Activated T-cell treated with anti-CD3 and anti-CD28 coated beads for 24 hours (primary cell): ENCODE measurements at places on chromosomes 16 and 17.

DNA sequence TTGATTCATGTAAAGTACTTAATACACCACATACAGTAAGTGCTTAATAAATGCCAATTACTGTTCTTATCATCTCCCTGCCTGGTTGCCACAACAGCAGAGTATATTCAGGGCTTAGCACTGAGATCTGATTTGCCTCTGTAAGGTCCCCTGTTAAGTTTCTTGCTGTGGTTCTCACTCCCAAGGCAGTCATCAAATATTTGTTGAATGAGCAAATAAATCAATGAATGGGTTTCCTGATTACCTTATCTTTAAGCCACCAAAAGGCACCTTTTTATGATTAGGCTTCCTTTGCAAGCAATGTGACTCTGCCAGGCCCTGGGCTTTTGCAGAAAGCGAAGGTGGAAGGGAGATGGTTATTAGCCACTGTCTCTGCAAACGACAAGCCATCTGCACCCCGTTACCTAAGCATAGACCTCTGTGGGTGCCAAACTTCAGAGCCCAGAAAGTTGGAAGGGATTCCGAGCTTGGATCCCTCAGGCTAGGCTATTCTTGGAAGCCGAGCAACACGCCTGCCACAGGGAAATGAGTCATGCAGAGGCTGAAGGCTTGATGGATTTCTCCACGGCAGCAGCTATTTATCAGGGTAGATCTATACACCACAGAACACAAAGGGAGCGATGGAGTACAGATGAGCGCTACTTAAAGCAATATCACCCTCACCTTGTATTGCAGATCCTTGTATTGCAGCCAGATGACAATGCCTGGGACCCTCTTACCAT, 102.0 kb downstream of the GRIN2A start:
- no peak for DNase-seq

DNA sequence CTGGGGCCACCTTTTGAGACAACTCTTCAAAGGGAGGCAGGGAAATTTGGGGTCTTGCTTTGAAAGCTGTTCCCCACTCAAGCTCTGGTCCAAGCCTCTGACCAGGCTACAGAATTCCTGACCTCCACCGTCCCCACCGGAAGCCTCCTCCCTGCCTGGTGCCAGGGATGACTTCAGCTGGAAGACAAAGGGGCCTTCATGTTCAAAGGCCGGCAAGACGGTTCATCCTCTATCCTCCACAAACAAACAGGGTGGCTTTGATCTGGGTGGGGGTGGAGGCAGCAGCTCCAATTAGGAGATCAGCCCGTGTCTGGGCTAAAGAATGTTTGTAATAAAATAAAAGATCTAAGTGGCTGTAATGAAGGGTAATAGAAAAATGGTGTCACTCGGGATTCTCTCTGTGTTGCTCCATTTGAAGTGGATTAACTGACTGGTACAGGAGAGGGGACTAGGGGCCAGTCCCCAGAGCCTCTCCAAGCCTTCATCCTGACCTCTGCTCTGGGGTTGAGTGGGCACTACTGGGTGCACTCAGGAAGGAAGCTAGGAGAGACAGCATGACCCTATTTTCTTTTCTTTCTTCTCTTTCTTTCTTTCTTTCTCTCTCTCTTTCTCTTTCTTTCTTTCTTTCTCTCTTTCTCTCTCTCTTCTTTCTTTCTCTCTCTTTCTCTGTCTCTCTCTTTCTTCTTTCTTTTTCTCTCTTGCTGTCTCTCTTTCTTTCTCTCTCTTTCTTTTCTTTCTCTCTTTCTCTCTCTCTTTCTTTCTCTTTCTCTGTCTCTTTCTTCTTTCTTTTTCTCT, 27.5 kb upstream of the NKD1 start:
- DNase-seq, result no peak

DNA sequence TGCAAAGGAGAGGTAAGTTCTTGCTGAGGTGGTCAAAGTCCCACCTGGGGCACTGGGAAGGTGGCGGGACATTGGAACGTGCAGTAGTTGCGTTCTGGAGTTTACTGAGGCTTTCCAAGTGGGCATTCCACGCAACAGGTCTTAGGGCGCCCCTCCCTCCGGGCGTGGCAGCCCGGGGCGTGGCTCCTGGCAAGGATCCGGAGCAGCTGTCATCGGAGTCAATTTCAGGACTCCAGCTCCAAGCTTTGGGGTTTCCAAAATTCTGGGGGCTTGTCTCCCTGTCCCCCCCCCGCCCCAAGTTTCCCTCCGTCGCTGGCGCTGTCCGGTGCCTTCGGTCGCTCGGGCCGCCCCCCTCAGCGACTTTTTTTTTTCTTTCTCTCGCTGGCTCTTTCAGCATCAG, 43.1 kb upstream of the AMZ2 start:
- no peak for DNase-seq

GRCh38 chr17:73103641-73104335, 11.3 kb upstream of the SLC39A11 start:
- DNase-seq, result no peak

DNA sequence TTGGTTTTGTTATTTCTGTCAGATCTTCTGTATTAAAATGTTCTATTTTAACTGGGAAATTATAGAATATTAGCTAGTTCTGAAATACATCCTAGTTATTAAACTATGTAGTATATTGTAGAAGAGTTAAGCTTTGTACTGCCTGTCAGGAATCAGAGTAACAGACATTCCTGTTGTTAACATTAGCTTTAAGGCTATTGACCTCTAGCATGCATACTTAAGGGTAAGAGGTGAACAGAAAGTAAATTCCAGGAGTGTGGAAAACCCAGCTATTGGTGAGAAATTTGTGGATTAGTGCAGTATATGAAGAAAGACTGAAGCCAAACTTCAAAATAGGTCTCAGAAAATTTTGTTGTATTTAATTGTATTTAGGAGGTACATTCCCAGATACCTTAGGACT, 111.3 kb downstream of the CHD9 start:
- DNase-seq, result no peak

- DNase-seq, result no peak
These were observed 326.5 kb downstream of the HAPSTR1 start for GRCh38 chr16:9417898-9418297.

DNA sequence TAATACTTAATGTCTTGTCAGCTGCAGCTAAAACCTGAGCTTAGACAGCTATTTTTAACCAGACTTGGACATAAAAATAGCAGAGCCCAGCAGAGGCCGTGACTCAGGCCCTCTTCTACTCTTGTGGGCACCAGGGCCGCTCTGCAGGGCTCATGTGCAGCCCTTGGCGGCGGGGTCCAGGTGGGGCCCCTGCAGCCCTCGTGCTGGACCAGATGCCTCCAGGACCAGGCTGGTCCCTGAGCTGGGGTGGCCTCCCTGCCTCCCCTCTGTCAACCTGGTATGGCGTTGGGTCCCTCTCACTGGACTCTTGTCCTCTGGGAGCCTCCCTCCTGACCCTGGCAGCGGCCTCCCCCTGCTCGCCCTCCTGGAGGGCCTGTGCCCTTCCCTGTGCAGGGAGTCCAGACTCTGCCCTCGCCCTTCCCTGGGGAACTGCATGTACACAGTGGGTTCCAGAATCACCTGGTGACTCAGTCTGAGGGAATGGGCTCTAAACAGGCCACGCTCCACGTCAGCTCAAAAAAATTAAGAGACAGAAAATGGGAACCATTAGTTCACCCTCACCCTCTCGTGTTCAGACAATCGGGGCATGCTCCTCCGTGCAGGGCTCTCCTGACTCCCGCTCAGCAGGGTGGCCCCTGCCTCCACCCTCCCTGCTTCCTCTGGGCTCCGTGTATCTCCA, 9.7 kb downstream of the CDK5R1 start:
- DNase-seq, result no peak

- no peak for DNase-seq
These were observed 73.8 kb downstream of the SDR42E1 start for GRCh38 chr16:81937305-81938038.

DNA sequence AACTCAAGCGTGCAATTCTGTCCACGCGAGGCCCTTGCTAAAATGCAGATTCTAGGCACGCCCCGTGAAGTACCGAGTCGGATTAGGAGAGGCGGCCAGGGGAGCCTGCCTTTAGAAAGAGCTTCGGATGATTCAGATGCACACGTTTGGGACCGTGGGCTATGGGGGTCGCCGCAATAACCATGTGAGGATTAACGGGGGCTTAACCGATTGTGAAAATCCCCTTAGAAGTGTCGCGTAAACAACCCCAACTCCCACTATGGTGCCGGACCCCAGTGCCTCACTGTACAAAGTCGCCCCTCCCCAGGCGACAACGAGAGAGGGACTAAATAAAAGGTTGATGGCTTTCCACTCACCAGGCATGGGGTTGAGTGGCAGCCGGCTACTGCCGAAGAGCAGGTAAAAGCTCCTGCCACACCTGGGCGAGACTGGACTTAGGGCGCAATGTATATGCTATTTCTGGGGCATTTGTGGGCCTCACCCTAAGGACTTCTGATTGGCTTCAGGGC, 635 bp upstream of the SP2 start:
- DNase-seq, result no peak

DNA sequence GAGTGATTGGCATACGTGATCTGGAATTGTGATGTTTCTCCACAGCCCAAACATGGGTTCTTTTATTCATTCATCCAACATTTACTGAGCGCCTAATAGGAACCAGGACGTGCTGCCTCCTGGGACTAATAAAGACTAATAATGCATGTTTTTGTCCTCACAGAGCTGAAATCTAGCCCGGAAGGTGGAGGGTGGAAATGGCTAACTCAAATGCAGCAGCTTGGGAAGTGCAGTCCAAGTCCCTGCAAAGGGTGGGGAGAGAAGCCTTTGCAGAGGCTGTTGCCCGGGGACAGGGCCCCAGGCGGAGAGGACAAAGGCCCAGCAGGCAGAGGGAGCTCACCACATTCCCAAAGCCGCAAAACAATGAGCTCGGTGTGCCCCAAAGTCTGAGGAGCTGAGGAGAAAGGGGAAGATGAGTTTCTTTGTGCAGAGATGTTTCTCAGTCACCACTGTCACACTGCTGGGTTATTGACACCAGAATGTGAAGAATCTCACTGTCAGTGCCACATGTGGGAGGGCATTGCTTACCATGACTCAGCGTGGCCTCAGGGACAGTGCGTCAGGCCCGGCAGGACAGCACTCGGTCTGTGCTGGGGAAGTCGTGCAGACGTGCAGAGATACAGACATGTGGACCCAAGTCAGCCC, 118.2 kb upstream of the CHMP6 start:
- no peak for DNase-seq

DNA sequence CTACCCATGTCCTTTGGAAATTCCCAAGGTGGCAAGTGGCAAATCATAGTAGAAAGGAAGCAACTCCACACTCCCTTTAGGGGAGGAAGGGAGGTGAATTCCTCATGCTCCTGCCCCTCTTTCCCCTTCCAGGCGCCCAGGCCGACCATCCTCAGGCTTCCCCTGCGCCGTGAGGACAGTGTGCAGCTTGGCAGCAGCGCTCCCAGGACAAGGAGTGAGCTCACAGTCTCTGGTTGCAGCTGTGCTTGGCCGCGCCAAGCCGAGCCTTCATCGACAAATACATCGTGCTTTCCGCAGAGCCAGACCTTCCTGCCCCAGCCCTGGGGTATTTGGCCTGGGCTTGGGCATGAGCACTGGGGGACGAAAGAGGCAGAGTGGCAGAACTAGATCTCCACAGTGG, 112.6 kb downstream of the ENGASE start:
- no peak for DNase-seq

DNA sequence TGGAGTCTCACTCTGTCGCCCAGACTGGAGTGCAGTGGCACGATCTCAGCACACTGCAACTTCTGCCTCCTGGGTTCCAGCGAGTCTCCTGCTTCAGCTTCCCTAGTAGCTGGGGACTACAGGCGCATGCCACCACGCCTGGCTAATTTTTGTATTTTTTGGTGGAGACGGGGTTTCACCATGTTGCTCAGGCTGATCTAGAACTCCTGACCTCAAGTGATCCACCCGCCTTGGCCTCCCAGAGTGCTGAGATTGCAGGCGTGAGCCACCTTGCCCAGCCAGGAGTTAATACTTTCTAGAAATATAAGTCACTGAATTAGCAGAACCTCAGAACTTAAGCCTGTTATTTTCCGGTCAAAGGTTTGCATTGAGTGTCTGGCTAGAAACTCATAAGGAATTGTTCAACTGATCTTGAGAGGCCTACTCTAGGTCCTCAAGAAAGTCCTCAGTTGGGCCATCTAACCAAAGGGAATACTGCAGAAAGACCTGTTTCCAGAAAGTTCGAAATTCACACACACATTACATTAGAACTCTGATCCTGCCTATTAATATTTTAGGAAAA, 1.4 kb downstream of the TMEM220 start:
- DNase-seq, result no peak

DNA sequence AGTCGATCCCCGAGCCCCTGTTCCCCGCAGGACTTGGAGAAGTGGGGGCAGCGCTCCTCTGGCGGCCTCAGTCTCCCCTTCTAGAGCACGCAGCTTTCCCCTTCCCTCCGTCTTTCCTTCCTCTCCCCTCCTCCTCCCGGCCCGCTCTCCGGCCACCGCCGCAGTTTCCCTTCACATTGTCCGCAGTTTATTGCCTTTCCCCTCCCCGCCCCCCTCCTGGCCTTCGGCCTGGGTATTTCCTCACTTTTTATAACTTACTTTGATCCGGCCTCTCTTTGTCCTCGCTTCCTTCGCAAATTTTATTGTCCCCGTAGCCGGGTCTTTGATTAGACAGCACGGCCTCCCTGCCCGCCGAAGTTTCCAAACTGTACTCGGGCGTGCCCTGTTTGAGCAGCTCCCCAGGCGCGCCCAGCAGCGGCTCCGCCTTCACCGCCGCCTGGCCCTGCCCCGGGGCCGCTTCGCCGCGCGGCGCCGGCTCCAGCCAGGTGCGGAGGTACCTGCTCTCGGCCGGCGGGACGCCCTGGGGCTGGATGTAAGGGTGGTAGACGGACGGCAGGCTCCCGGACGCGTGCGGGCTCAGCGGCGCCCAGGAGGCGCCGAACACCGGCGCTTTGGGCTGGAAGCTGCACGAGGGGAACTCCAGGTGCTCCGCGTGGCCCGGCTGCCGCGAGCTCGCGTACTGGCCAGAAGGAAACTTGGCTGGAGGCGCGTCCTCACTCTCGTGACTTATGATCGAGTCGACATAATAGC, 488 bp downstream of the HOXB9 start:
- DNase-seq, result no peak

- DNase-seq, result no peak
These were observed 1.6 kb downstream of the ZNF423 start for GRCh38 chr16:49854188-49854795.

GRCh38 chr16:78675312-78675711, 575.9 kb downstream of the WWOX start:
- DNase-seq, result no peak

GRCh38 chr17:69857412-69857835, 217.6 kb upstream of the KCNJ16 start:
- DNase-seq, result no peak

- DNase-seq, result no peak
These were observed 97.4 kb downstream of the VAT1L start for GRCh38 chr16:77885571-77886295.

GRCh38 chr17:74687886-74688285, 24.8 kb downstream of the CD300LF start:
- no peak for DNase-seq

GRCh38 chr17:60947100-60947499, 269.4 kb downstream of the BCAS3 start:
- no peak for DNase-seq

- no peak for DNase-seq
These were observed 14.7 kb downstream of the CCR7 start for GRCh38 chr17:40550608-40551007.

DNA sequence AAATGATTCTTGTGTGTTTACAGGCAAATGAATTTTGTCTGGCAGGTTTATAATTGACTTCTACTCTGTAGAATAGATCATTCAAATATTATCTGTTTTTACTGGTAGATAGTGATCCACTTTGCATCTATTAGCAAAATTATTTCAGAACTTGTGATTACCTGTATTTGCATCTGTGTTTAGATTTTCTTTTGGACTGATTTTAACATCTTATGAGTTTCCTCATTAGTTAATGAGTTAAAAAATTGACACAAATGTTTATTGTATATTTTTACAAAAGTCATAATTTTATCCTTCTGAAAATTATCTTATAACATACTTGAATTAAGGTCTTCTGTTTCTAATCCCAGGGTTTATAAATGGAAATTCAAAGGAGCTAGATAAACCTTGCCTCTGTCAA, 132.0 kb upstream of the KCNJ16 start:
- no peak for DNase-seq
